ENCODE measurements at places on chromosomes 5 and 9.

- DNase-seq, result no peak
Measured at GRCh38 chr5:147538236-147538635, 28.4 kb upstream of the DPYSL3 start.

GRCh38 chr5:59346982-59347381 is 546.5 kb downstream of the PDE4D start:
- no peak for DNase-seq

DNA sequence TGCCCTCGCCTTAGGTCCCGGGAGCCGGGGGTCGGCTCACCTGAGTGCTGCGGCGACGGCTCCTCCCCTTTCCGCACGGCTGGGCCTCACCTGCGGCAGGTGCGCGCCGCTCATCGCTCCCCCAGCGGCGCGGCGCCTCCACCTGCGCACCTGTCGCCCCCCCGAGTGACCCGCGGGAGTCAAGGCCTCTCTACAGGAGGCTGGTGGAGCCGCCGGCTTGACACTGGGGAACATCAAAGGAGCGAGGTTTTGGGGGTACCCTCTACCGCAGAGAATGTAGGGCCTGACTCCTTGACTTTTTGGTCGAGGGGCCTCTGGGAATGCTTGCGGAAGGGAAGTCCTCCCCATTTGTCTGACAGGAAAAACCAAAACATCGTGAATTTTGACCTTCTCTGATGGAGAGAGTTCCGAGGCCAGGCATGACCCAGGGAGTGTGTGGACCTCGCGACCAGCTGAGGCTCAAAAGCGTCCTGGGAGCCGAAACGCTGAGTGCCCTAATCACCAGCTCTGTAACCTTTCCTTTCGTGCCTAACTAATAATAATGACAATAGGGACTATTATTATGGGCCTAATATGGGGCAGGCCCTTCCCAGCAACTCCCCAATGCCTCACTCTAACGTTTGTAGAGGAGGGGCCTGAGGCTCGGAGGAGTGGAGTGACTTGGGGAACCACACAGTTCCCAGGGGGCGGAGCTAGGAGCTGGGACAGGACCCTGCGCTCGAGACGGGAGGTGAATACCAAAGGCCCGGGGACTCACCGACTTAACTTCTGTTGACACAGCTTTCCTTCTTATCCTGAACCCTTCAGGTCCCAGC is 714 bp upstream of the IER5L start:
- peak; percentile 81 for DNase-seq

DNA sequence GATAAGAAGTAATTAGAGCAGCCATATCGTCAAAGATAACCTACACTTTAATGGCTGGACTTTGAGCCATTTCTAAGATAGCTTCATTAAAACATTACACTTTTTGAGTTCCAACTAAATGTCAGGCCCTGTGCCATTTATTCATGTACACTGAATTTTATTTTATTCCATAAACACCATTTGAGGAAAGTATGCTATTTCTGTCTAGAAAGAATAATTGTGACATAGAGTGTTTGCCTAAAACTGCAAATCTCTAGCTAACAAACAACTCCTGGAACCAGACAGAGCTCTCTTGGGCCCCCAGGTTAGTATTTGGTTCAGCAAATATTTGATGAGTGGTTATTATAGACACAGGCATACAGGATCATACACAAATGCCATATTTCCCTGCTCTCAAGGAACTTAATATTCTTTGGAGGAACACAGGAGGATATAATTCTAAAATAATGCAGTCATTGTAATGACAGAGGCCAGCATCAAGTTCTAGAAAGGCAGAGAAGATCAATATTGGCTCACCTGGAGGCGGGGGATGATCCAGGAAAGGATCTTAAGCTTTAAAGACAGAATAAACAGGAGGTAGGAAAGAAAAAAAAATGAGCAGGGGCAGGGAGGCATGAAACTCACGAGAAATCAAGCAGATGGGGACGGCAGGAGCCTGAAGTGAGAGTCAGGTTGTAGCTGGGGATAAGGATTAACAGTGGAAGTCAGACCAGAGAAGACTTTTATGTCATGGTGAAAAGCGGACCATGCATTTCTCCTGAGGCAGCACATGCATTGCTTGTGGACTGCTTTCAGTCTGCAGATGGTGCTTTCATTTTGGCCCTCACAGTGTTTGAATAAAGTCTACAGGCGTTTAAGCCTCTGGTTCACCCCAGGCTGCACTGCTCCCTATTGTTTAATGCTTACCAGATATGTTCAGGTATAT is 127.7 kb downstream of the GCNT1 start:
- DNase-seq, result no peak

GRCh38 chr9:26437056-26437711 is 455.4 kb downstream of the CAAP1 start:
- DNase-seq, result no peak

DNA sequence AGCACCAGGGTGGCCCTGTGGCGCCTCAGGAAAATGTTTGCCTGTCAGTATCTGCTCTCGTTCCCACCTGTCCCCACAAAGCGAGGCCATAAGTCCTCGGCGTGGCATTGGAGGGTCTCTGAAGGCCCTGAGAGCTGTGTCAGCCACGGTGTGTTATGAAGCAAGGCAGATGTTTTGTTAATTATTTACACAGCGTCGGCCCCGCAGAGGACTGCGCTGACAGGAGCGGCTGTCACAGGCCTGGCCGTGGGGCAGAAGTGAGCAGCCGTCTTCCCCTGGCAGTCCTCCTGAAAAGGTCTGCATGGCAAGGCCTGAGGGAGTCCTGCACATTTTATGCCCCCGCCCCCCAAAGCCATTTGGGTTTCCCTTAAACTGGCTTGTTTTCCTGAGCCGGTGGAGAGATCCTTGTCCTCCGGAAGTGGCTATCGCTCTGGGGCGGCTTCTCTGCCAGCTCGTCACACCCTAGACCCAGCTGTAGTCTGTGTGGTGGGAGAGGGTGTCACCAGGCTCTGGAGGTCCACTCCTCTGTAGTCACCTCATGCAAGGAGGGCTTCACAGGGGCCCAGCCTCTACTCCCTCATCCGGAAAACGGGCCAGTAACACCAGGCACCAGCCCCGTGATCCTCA is 6.2 kb downstream of the NEK6 start:
- DNase-seq, result peak; percentile 50

GRCh38 chr5:112978836-112979235 is 2.2 kb downstream of the DCP2 start:
- no peak for DNase-seq

GRCh38 chr9:91089405-91090129 is 272.2 kb downstream of the AUH start:
- peak; percentile 9 for DNase-seq

DNA sequence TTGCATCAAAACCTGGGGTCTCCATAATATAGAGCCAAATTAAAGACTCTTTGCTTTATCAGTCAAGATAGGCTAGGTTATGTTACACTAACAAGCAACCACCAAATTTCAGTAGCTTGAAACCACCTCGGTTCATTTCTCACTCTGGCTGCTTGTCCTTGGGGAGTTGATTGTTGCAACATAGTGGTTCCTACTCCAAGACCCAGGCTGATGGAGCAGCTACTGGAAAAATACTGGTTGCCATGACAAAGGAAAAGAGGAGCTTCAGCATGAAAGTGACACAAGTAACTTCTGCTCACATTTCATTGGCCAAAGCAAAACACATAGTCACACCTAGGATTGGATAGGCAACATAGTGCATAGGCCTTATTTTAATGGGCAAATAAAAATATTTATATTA is 18.5 kb upstream of the RCL1 start:
- no peak for DNase-seq

DNA sequence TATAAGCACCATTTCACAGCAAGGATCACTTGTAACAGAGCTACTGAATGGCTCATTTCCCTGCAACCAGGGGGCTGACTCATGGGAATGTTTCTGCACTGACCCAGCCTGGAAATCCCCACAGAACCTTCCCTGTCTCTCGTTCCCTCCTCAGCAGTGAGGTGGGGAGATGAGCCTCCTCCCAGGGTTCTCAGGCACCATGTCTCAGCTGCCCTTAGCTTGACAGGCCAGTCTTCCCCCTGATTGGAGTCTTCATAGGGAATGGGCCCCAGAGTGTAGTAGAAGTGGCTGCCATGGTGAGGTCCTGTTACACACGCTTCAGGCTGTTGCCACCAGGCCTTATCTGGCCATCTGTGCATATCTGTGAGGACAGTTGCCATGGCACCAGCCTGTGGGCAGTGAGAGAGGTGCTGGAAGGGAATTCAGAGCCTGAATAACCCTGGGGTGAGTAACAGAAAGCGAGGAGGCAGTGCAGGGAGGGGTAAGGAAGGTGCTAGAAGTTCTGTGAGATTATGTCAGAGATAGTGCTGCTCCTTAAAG is 324.4 kb downstream of the ENC1 start:
- peak; percentile 67 for DNase-seq

DNA sequence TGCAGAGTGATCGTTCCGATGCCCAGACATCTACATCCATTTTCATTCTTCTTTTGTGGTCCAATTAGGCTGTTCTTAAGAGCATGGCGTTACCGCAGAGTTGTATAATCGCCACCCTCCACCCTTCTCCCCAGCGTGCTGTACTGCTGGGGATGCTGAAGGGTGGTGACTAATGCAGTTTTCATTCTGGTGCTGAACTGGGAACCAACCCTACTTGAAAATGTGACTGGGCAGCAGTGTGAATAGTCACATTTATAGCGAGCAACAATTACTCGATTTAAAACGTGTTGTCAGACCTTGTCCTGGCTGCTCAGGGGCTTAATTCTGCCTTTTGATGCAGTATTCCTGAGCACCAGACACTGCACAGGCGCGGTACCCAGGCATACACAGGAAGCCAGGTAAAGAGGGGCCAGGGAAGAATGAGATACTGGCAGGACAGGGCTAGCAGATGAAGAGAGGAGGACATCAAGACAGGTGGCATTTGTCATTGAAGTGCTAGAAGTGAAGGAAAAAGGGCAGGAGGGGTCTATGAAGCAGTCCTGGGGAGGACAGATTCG is 719 bp upstream of the ISCA1 start:
- peak; percentile 65 for DNase-seq

GRCh38 chr5:116613445-116613844 is 38.8 kb upstream of the SEMA6A start:
- no peak for DNase-seq

- DNase-seq, result peak; percentile 98
Measured at GRCh38 chr5:399296-400281, 43.4 kb upstream of the EXOC3 start.

DNA sequence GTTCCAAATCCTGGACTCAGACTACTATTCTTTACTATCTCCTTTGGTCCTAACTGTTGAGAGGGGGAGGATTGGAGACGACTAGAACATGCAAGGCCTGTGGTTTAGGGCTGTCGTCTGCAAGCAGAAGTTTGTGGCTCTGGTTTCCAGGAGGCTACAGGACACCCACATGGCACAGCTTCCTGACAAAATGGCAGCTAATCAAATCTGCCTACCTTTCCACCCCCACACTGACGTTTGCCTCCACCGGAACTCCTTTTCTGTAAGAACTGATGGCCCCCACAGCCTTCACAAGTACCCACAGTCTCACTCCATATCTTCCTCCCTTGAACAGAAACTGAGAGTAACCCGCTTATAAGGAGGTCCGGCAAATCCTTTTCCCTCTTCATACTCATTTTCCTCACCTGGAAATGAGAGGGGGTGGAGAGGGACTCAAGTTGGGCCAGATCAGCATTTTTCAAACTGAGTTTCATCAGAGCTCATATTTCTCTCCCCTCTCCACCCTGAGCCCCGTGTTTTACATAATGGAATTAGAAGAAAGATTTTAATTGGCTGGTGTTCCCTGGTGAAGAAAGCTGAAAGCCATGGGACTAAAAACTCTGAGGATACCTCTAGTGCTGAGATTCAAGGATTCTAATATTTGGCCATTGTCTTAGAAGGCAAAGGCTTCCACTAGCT is 5.2 kb downstream of the SLC31A2 start:
- no peak for DNase-seq

DNA sequence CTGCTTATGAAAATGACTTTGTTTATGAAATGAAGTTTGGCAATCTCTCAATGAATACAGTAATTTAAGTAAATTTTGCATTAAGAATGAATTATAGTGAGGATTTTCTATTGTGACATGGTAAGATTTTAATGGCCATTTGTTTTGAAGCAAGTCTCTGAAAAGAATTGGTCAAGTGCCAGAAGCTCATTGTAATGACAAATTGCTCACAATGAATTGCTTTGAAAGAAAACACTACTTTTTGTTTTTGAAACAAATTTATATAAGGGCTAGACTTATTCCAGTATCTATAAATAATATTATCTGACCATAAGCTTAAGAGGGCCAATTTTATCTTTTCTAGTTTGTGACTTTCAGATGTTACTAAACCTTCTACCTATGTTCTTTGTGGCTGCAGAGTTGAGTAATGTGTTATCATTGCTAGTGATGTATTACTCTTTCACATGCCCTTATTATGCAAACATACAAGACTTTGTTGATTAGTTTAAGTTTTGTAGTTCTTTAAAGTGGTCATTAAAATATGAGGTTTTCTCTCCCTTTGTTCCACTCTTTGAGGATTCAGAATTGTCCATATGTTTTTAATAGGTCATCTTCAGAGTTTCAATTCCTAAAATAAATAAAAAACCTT is 93.0 kb upstream of the ZNF608 start:
- DNase-seq, result no peak

GRCh38 chr5:83513491-83513890 is 41.9 kb downstream of the VCAN start:
- no peak for DNase-seq

GRCh38 chr5:96150007-96150406 is 188.4 kb upstream of the ELL2 start:
- DNase-seq, result no peak

DNA sequence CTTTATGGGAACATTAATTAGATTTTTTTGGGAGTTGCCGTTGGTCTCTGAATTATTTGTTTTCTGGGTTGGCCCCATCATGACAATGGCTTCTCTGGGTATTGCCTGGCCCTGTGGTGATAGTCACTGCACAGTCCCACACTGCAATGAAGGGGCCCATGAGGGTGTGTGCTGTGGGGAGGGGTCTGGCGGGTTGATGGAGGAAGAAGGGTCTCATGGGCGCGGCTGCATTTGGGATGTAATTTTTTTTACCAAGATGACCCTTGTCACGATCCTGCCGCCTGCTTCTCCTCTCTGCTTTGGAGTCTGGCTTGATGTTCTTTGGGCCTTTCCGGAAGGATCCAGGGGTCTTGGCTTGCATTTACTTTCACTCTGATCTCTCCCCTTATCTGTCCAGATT is 44.1 kb downstream of the WNK2 start:
- DNase-seq, result no peak
